NCI-H1930 (cell line): ENCODE measurements at places on chromosomes 7 and 10.
A peak's percentile ranks its signal among the peaks of the same experiment; 100 is the strongest.

DNA sequence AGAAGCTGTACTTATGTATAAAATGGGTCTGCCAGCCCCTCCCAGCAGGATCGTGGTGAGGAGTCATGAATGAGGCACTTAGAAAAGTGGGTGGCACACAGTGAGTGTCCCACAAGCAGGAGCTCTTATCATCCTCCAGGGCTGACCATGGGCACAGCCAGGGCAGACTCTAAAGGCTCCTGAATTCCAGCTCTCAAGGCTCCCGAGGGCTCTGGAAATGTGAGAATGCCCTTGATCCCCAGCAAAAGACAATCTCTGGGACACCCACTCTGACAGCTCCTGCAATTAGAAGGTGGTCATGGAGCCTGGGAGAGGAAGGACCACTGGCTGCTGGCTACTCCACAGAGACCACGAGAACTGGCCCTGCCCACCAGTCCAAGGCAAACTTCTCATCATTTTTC, 1.6 kb downstream of the VSTM4 start:
- DNase-seq = no peak

DNA sequence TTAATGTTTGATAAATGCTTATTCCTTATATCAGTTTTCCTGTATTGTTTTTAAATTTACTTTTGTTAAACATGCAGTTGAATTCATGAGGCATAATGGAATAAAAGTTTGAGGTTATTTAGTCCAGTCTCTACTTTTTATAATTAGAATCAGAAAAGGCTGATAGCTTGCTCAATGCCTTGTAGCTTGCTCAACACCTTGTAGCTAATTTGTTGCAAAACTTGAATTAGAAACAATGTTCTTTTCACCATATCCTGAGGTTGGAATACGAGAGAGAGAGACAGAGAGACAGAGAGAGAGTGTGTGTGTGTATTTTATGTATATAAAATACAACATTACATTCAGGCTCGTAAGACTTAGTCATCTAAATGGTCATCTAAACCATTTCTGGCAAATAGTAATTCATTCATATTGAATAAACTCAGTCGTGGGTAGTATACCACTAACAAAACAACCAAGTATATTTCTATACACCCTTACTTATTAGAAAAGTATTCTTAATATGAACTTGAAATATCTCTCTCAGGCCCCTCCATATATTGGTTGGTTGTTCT, 243.5 kb downstream of the ADK start:
- DNase-seq = no peak

GRCh38 chr7:148262721-148263229, 327.8 kb upstream of the C7orf33 start:
- DNase-seq = peak; percentile 37

- DNase-seq = no peak
These were observed 32.3 kb downstream of the FAM107B start for GRCh38 chr10:14742382-14742781.

- DNase-seq = no peak
These were observed 1.4 kb downstream of the ZNF282 start for GRCh38 chr7:149196705-149197171.

- DNase-seq = no peak
These were observed 67.1 kb downstream of the CUBN start for GRCh38 chr10:17062493-17062892.

- no peak for DNase-seq
These were observed 28.2 kb upstream of the ASAH2 start for GRCh38 chr10:50279489-50279888.

DNA sequence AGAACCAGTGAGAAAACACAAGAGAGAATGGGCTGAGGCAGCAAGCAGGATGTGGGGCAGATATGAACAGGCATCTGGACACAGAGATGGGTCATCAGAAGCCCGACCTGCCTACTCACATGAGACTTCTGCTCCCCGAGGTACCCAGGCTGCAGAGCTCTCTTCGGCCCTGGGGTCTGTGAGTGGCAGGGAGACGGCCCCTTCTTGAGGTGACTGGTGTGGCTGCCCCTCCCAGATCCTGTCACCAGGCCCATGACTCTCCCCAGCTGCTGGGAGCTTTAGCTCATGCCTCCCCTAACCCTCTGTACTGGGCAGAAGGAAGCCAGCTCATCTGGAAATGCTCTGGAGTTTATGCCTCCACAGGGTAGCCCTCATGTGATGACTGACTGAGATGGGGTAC, 157.6 kb upstream of the PCBD1 start:
- DNase-seq = no peak

GRCh38 chr7:75064291-75064690, 9.3 kb downstream of the RCC1L start:
- no peak for DNase-seq

GRCh38 chr10:131070856-131071255, 240.7 kb downstream of the TCERG1L start:
- no peak for DNase-seq

- DNase-seq = no peak
These were observed 111.1 kb upstream of the GLI3 start for GRCh38 chr7:42348071-42348470.

DNA sequence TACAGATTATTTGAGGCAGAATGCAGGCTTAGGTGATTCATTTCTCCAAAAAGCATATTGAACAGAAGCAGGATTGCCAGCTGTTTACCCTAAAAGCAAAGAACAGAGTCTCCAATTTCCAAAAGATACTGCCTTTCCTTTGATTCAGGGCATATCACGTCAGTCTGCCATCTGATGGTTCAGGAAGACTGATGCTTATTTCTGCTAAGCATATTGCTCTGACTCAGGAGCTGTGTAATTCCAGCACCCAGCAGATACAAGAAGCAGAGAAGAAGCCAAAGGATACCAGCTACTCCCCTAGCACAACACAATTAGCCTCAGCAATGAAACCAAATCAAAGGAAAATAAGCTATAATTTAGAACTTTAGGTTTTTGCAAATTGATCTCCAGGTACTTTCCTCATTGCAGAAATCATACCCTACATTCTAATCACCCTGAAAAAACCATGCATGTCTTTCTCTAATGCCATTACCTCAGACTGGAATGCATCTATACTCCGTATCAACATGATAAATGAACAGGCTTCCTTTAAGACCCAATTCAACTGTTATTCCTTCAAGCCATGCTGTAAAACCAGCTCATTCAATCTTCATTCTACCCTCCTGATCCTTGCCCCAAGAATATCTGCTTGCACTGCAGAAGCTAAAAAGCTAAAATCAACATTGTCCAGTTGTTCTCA, 55.1 kb downstream of the ABI1 start:
- DNase-seq = no peak

GRCh38 chr10:95309958-95310357, 19.2 kb upstream of the PDLIM1 start:
- no peak for DNase-seq
